Spinal cord (tissue), 10 donors: ENCODE measurements at places on chromosomes 6 and 20. TPM values are rescaled to one million over a fixed set of nuclear protein-coding genes. Genes with fewer than 3 reads are reported as not detected.

GRCh38 chr20:41050361-41051008 lies 21.9 kb downstream of the TOP1 start:
- peak; percentile 61 for DNase-seq

- DNase-seq, result no peak
Measured at GRCh38 chr20:1165941-1166340, 18.8 kb downstream of the TMEM74B start.

- no peak for DNase-seq
Measured at GRCh38 chr6:130377915-130378314, 12.1 kb downstream of the TMEM200A start.

DNA sequence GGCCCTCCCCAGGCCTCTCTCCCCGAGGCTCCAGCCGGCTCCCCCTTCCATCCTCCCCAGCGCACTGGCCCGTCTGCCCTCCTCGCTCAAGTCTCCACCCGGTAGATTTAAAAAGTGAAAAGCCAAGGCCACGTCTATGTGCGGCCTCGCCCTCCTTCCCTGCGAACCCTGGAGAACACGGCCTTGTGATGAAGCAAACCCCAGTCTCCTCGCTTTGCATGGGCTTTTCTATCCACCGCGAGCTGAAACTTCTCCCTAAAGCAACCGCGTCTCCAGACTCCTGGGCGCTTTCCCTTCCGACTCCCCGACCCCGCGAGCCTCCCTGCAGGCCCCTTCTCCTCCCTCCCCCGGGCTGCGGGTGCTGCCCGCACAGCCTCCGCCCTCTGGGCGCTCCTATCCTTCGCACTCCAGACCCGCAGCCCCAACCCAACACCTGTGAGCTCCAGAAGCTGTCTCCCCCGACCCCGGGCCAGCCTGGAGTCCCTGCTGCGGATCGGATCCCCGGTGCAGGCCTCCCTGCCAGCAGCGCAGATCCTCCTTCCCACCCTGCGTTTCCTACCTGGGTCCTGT lies 265.2 kb upstream of the QKI start:
- no peak for DNase-seq

- DNase-seq, result peak; percentile 71
Measured at GRCh38 chr6:9095729-9096128, 660.4 kb upstream of the SLC35B3 start.

Gene SCUBE3
- 7.7 TPM for total RNA-seq

Gene SLC17A2
- total RNA-seq, result not detected

Gene GJA1
- total RNA-seq, result 1,250 TPM
